Dermis blood vessel endothelial cell (primary cell): ENCODE measurements at places on chromosomes 5 and 9.

DNA sequence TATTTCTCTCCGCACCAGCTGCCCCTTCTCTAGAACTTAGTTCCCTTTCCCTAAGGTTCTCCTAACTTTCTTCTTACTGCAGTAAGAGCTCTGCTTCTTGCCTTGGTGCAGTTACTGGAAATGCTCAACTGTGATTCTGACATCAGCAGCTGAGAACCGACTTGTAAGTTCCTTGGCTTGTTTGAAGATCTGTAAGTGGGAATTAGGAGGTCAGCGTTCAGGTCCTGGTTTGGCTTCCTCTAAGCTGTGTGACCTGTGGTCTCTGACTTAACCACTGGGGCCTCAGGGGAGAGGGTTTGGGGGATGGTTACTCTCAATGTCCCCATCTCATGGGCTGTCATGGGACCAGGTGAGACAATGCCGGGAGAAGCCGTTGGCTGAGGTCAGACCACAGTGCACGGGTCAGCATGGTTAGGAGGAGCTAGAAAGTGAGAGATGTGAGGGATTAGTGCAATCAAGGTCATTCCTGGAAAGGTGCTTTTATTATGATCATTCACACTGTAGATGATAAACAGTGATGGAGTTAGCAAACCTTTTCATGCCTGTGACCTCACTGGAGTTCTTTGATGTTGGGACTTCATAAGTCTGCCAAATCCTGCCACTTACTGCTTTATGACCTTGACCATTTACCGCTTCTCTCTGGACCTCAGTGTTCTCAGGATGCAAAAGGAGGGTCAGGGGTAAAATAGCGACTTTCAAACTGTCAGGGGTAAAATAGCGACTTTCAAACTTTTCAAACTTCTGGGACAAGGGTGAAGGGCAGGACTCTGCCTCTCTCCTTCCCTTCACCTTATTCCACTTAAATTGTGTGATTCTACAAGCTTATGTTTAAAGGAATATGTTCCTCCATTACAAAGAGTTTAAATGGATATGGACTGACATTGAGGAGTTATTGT, 7.3 kb downstream of the PAPPA start:
- DNase-seq, result no peak

DNA sequence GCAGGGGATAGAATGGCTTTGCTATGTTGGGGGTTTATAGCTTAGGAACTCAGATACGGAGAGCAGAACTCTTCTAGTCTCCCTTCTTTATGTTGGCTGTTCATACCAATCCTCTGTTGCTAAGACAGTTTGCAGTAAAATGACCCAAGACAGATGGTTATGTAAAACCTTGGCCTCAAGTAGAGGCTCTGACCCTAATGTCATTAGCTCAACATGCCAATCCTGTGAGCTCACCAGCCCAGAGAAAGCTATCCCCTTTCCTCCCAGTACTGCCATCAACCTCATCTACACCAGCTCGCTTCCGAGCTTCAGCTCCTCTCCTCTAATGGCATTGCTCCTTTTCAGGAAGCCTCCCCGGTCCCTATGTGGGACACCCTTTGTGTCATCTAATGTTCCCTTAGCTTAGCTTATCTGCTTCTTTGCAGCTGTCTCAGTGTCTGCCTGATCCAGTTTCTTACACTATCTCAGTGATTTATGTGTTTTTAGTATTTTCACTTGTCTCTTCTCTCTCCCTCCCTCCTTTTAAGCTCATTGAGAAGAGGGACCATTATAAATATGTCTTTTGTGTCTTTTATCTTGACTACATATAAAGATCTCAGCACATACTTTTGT, 281.3 kb upstream of the CLINT1 start:
- no peak for DNase-seq

DNA sequence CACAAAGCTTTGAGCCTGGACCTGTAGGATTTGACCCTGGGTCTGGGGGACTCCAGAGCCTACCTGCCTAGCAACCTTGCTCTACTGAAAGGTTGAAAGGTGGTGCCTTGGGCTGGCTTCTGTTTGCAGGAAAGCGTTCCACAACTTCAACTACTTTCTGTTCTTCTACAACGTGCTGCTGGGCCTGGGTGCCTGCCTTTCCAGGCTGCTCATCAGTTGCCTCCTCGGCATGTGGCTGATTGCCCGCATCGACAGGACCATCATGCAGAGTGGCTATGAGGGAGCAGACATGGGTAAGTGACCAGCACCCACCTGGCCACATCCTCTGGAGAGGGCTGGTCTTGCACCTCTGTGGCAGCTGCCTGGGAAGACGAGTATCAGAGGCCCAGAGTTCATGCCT, 13.6 kb upstream of the CCDC180 start:
- no peak for DNase-seq

DNA sequence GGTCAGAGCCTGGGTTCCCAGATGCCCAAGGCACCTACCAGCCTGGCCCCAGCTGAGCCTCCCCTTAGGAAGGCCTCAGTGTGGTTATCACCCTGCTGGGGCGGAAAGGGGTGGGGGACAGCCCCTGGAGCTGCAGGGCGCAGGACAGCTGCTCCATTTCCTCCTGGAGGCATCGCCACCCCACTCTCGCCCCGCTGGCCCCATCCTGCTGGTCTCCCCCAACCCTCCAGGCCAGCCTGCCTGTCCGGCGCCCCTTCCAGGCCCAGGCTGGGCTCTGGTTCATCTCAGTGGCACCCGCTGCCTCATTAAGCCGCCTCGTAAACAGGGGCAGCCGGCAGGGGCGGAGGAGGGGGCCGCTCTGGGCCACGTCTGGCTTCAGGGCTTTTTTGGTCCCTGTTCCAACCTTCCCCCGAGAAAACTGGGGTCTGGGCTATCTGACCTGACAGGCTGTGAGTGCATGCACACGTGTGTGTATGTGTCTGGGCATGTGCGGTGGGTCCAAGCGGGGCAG, 30.8 kb upstream of the ENHO start:
- no peak for DNase-seq

GRCh38 chr9:92671323-92671722, 1.4 kb upstream of the IPPK start:
- peak; percentile 84 for DNase-seq

GRCh38 chr9:113649054-113649453, 185.5 kb downstream of the RGS3 start:
- DNase-seq, result peak; percentile 46

DNA sequence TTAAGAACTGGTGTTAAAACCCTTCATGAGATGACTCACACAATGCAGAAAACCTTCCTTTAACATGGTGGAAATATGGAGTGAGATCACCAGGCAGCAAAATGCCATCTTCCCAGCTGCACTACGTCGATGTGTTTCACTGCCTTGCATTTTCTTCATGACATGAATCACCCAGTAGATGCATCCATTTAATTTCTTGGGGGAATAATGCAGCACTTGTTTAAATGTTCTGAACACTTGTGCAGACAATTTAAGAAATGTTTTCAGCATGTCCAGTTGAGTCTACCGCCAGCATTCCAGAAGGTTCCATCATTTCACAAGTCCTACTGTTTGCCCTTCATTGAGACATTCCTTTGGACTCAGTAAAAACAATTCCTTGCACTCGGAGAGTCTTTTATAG, 81.6 kb downstream of the ADAMTS16 start:
- no peak for DNase-seq

DNA sequence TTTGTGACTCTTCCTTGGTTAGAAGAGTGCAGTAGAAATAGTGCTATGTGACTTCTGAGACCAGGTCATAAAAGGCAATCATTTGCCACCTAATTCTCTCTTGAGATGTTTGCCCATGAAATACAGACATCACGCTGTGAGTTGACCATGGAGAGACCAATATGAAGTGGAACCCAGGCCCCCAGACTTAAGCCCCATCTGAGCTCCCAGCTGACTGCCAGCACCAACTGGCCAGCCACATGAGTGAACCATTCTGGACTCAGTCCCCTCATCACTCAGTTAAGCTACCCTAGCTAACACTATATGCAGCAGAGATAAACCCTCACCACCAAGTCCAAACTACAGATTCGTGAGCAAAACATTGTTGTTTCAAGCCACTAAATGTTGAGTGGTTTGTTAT, 60.7 kb upstream of the NIPBL start:
- no peak for DNase-seq

DNA sequence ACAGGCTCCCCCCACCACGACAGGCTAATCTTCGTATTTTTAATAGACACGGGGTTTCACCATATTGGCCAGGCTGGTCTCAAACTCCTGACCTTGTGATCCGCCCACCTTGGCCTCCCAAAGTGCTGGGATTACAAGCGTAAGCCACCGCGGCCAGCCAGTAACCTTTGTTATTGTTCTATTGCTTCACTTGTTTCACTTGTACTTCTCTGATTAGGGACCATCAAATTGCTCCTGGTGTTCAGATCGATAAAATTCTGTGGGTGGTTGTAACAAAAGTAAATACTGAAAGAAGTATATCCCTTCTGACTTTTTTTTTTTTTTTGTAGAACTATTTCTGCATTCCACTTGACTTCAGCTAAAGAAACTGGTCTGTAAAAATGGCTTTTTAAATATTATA, 445.5 kb upstream of the CDH10 start:
- DNase-seq, result no peak

GRCh38 chr5:179301796-179302195, 43.5 kb downstream of the ADAMTS2 start:
- no peak for DNase-seq

DNA sequence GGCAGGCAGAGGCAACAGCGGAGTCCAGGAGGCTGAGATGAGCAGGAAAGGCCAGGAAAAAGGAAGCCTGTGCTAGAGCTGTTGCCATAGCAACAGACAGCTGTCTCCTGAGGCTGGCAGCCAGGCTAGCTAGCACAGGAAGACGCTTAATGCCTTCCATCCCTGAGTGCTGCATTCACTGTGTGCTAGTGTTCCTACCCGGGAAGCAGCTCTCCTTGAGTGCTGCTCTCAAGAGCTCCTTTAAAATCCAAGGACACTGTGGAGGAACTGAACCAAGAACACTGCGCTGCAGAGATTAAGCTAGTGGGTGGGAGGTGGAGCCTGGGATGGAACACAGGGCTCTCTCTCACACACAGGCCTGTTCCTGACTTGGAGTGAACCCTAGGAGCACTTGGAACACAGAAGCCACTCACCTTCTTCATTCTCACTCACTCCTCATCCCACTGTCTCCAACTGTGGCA, 53.5 kb upstream of the IL7R start:
- DNase-seq, result peak; percentile 80

- DNase-seq, result no peak
Measured at GRCh38 chr9:12963537-12963936, 188.7 kb downstream of the LURAP1L start.

DNA sequence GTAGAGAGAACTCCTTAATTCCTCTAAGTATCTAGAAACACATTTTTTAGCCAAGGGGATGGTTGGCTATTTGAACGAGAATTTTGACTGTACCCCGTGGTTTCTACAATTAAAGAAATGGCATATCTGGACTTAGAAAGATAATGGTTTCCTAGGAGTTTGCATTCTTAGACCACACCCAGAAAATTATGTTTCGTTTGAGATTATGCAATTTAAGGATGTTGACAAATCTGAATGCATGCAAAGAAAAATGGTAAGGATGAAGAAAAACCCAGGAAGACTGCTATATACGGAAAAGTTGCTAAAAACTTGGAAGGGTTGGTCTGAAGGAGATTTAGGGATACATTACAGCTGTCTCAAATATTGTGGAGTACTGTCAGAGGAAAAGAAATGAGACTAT, 538.5 kb upstream of the WWC1 start:
- DNase-seq, result no peak

GRCh38 chr9:114285166-114285867, 37.6 kb upstream of the ORM1 start:
- peak; percentile 71 for DNase-seq

DNA sequence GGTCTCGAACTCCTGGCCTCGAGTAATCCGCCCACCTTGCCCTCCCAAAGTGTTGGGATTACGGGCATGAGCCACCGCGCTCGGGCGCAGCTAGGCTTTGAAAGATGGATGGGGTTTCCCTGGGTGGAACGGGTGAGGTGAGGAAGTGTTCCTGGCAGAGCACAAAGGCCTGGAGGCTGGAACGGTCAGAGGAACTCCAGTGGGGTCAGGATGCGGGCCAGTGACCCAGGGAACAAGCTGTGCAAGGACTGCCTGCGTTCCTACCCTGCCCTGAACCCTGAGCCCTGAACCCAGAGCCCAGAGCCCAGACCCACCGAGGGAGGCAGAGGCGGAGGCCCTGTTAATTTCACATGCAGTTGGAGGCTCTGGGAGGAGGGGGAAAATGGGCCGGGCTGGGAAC, 23.4 kb downstream of the NCS1 start:
- no peak for DNase-seq

DNA sequence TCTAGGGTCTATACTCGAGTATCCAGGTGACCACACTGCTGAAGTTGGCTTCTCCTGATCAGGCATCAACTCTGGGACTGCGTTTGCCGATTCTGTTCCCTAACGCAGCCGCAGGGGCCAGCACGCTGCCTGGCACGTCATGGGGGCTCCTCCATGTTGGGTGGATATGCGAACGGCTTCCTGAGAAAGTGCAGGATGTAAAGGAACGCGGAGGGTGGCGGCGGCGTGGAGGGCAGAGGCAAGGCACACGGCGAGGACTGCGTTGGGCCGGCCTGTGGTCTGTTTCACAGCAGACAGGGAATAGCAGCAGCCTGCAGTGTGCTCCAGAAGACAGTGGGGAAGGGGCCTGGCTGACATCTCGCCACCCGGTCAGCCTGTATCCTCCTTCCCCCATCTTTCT, 3.8 kb downstream of the LCN10 start:
- no peak for DNase-seq

- no peak for DNase-seq
Measured at GRCh38 chr5:65190328-65191053, 291.2 kb downstream of the ADAMTS6 start.

DNA sequence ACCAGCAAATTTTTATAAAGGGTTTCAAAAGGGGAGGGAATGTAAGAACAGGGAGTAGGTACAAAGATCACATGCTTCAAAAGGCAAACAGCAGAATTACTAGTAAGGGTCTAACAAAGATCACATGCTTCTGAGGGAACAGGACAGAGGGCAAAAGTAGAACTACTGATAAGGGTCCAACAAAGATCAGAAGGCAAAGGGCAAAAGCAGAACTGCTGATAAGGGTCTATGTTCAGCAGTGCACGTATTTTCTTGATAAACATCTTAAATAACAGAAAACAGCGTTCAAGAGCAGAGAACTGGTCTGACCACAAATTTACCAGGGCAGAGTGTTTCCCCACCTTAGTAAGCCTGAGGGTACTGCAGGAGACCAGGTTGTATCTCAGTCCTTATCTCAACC, 469.5 kb upstream of the PIK3R1 start:
- no peak for DNase-seq

DNA sequence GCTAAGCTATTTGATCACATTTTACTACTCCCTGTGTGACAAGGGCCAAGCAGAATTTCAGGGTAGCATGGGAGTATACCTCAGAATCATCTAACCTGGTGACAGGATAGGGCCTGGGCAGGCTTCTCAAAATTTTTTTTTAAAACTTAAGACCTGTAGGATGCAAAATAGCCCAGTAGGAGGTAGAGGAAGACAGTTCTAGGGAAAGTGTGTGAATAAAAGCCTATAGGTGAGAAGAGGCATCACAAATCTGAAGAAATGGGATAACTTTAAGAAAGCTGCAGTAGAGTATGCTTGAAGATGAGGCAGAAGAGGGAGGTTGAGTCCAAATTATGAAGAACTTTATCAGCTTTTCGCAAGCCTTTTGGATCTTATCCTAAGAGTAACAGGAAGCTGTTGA, 32.3 kb downstream of the CNTRL start:
- no peak for DNase-seq

GRCh38 chr9:81499021-81499454, 190.3 kb downstream of the TLE1 start:
- no peak for DNase-seq
